ENCODE measurements at places on chromosomes 4 and X.

- DNase-seq: no peak
Observed at GRCh38 chr4:4948370-4948769, 70.9 kb downstream of the CYTL1 start.

DNA sequence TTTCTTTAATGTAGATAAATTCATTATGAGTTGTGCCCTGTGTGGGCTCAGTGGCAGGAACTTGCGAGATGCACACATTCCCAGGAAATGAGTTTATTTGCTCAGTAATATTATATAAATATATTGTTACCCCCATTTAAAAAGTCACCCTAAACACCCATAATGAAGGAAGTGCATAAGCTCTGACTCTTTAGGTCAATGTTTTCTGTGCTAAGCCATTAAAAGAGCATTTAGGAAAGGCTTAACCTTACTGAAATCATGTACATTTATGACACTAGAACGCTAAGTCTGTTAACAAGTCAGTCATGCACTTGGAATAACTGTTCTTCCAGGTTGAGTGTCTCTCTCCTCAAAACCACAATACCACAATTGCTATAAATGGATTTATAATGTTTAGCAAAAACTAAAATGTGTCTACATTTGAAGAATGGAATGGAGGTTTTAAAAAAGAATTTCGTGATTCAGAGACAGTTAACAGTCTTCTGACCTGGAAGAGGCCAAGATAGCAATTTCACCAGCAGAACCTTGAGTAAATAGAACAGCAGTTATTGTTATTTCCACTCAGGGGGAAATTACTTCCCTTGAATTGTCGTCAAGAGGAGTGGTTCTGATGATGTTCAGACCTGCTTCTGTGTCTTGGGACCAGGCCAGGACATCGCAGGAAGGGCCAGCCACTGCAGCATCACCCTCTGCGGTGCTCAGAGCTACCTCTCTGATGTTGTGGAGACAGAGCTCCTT, 91.1 kb upstream of the VEGFC start:
- DNase-seq: no peak

- no peak for DNase-seq
Observed at GRCh38 chr4:110518889-110519490, 43.0 kb downstream of the ENPEP start.

DNA sequence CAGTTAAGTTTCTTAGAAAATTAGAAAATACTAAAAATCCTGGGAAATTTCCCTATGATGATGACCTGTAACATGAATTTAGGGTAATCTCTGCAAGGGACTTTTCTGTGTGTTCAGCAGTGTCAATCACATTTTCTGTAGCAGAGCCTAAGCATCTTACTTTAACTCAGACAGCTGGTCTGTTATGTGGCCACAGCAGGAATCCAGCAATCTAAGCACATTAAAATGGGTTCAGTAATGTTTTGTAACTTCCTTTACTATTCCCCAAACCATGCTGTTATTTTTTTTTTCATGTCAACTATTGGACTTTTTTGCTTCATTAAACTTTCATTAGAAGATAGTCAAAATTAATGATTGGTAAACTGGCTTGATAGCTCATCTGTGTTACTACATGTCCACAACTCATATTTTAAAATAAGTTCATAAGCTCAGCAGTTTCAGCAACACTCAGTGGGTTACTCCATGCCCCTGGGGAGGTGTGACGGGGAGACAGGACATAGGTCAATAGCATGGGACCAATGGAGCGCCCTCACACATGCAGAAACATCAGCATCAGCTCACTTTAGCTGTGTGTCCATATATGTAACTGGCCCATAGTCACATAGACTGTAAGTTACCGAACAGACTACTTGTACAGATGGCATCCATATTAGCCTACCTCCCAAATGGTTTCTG, 168.0 kb upstream of the PACRGL start:
- no peak for DNase-seq

GRCh38 chr4:8319731-8320385, 50.3 kb downstream of the HTRA3 start:
- DNase-seq: no peak

DNA sequence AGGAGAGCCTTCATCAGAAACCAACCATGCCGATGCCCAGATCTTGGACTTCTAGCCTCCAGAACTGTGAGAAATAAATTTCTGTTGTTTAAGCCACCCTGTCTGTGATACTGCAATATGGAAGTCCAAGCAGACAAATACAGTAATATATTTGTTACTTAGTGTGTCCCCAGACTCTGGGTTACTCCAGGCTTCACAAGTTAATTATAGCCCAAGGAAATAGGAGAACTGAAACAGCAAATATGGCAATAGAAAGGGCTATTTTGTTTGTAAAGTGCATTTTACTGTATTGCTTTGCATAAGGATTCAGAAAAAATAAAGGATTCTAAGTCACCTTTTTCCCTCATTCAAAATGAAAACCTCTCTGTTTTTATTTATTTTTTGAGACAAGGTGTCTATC, 15.7 kb downstream of the TIGD4 start:
- no peak for DNase-seq

DNA sequence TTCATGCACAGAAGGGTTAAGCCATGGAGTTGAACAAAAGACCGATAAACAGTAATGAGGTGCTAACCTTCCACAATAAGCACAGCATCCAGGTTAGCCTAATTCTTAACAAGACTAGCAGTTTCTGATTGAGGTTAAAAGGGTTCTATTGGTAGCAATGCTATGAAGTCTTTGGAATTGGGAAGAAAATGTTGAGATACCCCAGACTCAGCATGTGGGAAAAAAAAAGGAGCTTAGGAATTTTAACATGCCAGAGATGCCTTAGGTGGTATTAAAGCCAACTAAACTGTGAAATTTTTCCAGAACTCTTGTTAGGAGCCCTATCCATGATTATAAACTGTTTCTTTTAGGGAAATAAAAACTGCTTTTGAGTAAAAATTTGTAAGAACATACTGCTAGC, 391.7 kb downstream of the GABRG1 start:
- no peak for DNase-seq

DNA sequence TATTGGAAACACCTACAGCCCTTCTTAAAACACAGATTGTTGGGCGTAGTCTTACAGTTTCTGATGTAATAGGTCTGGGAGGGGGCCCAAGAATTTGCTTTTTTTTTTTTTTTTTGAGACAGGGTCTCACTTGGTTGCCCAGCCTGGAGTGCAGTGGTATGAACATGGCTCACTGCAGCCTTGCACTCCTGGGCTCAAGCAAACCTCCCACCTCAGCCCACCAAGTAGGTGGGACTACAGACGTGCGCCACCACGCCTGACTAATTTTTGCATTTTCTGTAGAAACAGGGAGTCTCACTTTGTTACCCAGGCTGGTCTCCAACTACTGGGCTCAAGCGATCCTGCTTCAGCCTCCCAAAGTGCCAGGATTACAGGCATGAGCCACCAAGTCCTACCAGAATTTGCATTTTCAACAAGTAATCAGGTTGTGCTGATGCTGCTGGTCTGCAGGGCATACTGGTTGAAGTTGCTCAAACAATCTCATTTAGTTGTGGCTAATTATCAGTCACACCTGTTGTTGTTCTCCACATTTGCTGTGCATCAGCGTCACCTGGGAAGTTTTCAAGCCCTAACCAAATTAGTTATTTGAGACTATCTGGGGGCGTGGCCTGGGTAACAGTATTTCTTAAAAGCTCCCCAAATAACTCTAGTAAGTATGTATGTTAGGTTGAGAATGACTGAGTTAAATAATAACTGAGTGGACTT, 14.0 kb downstream of the TMEM154 start:
- no peak for DNase-seq

DNA sequence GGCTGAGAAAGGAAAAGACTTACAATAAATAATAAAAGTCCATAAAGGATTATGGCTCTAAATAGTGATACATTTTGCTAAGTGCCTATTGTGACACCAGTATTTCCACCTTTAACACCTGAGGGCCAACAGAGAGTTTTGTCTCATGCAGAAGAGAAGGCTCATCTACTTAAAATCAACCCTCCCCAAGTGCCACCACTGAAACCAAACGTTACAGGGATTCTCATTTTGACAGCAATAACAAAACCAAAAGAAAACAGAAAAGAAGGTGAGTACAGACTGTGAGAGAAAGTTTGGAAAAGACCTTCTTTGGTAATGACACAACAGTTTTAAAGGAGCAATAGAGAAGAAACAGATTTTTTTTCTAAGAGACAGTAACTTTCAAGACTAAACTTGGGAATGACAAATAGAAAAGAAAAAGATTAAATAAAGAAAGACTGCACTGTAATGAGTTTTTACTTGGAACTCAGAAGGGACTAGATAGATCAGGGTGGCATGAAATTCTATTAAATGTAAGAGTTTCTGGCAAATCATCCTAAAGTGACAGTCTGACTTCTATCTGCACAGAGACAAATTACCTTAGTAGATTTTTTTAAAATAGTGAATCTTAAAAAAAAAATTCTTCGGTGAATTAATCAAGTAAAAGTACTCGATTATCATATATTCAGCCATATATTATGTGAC, 109.7 kb downstream of the ZNF827 start:
- no peak for DNase-seq

- no peak for DNase-seq
Observed at GRCh38 chr4:168220893-168221292, 97.7 kb downstream of the DDX60 start.

DNA sequence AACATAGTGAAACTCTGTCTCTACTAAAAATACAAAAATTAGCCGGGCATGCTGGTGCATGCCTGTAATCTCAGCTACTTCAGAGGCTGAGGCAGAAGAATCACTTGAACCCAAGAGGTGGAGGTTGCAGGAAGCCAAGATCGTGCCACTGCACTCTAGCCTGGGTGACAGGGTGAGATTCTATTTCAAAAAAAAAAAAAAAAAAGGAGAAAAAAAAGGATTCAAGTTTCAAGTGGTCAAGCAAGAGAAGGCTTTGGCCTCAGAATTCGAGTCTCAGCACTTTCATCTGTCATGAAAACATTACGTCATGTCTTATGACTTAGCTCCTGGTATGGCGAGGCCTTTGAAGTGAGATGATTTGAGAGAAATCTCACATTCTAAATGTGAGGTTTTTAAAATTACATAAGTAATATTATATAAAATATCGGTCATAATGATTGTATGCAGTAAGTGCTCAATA, 21.2 kb upstream of the DHRSX start:
- no peak for DNase-seq

DNA sequence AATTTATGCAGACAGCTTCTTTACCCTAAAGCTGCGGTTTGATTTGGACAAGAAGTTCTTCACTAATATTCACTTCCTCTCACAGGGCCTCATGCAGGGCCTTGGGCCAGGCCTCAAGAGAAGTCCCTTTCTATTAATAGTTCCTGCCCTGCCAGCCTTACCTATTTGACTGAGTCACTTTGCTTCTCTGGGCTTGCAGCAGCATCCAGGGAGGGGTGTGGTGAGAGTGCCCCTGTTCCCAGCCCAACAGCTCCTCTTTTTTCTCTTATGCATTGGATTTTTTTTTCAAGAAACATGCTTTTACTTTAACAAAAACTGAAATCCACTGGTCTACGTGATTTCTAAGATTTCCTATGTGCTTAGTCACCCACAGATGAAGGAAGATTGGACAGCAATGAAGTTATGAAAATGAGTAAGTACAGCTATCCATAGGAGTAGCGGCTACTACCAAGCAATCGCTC, 26.7 kb downstream of the FAM156B start:
- DNase-seq: no peak

- no peak for DNase-seq
Observed at GRCh38 chr4:124181039-124181438, 531.5 kb downstream of the ANKRD50 start.

GRCh38 chrX:15269618-15270521, at the start of gene ASB9:
Gene ASB9 (minus strand): TSS chrX:15270083. CDS start chrX:15269874, 209 bp downstream.
- DNase-seq: no peak

- DNase-seq: no peak
Observed at GRCh38 chr4:180827232-180828009, 1415.8 kb upstream of the TENM3 start.

- no peak for DNase-seq
Observed at GRCh38 chr4:24514808-24515207, 69.5 kb downstream of the DHX15 start.

GRCh38 chrX:113747274-113747973, 836.5 kb upstream of the HTR2C start:
- DNase-seq: no peak

DNA sequence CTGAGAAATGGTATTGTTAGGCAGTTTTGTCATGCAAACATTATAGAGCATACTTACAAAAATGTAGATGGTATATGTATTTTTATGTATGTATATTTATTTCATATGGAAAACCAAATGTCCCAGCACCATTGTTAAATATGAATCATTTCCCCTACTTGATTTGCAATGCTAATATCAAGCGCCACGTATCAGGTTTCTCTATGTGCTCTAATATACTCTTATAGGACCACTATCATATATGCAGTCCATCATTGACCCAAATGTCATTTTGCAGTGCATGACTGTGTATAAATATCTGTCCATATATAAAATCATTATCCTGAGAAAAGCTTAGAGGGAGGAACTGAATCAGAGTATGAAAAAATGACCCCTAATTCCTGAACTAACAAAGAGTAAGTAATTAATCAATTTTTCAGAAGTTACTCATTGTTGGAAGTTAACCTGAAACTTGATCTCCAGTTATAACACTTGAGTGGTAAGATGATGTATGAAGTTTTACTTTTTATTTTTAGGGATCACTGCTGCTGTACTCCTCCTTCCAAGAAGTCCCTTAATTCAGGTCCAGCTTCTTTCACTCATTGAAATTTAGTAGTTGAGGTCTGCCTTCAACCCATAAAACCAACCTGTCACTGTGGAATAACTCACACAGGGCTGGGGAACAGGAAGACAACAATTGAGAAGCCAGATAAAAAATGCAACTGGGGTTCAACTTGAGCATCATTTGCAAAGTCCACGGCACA, 134.8 kb upstream of the LDB2 start:
- no peak for DNase-seq

- no peak for DNase-seq
Observed at GRCh38 chrX:68835468-68835867, 6.6 kb downstream of the EFNB1 start.

- no peak for DNase-seq
Observed at GRCh38 chr4:5162909-5163508, 111.7 kb downstream of the STK32B start.

DNA sequence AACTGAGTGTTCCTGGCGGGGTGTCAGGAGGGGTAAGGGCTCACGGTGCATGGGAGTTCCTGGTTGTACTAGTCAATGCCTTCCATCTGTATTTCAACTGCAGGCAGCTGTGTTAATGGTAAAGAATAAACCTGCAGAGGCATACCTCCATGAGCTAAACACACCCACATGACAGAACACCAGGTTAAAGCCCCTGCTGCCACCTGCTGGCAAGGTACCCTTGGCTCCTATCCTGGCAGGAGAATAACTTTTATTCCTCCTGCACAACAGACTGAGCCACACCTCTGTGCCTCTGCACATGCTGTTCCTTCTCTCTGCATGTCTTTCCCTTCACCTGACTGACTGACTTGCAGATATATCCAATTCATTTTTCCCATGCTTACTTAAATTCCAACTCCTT, 11.1 kb downstream of the ITIH6 start:
- no peak for DNase-seq

DNA sequence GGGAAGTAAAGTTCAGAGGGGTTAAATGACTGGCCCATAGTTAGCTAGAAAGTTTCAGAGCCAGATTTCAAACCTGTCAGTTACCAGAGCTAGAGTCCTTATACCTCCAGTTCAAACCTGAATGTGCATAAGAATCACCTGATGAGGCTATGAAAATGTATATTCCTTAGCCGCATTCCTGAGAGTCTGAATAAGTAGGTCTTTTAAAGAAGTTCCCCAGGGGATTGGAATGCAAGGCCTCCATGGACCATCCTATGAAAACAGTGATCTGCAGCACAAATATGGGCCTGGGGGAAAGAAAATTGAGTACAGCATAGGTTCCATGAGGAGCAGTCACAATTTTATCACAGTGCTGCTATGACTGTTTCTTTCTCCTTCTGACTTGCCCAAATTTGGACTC, 263.9 kb upstream of the CXorf66 start:
- no peak for DNase-seq

GRCh38 chr4:148961526-148961925, 519.3 kb upstream of the NR3C2 start:
- no peak for DNase-seq
